Activated T-helper 1 cell treated with anti-CD3 and anti-CD28 coated beads, Interleukin-12 subunit alpha, Interleukin-12 subunit beta, Interleukin-2, Interleukin-4 antibody, amounts not matched to agents 30 ng/mL and 10 ng/mL and 1 ng/mL, durations not matched to agents 14 hours and 24 hours and 36 hours (primary cell): ENCODE measurements at places on chromosomes 7 and 10. TPM values are rescaled to one million over a fixed set of nuclear protein-coding genes. Genes with fewer than 3 reads are reported as not detected.

SPACDR gene
- 2.8 and 2.9 TPM in 2 replicates for total RNA-seq

FAM24B gene
- total RNA-seq, result 13.1 and 18.4 TPM in 2 replicates

CTAGE8 gene
- 1.3 and 2.0 TPM in 2 replicates for total RNA-seq

EN2 gene
- not detected in 2 replicates for total RNA-seq

AGR2 gene
- not detected in 2 replicates for total RNA-seq

RADIL gene
- 0.24 and 0.26 TPM in 2 replicates for total RNA-seq

TMEM139 gene
- 0.73 TPM in 1 of 2 replicates, not detected in the other for total RNA-seq

PTPRE gene
- 40.8 and 41.8 TPM in 2 replicates for total RNA-seq

UNCX gene
- total RNA-seq, result not detected in 2 replicates

NEURL1 gene
- total RNA-seq, result 3.4 and 3.6 TPM in 2 replicates

AFAP1L2 gene
- 3.7 and 4.1 TPM in 2 replicates for total RNA-seq

HTR5A gene
- not detected in 2 replicates for total RNA-seq

ADARB2 gene
- 0.05 and 0.20 TPM in 2 replicates for total RNA-seq
